ENCODE measurements at places on chromosomes 2 and 18.

DNA sequence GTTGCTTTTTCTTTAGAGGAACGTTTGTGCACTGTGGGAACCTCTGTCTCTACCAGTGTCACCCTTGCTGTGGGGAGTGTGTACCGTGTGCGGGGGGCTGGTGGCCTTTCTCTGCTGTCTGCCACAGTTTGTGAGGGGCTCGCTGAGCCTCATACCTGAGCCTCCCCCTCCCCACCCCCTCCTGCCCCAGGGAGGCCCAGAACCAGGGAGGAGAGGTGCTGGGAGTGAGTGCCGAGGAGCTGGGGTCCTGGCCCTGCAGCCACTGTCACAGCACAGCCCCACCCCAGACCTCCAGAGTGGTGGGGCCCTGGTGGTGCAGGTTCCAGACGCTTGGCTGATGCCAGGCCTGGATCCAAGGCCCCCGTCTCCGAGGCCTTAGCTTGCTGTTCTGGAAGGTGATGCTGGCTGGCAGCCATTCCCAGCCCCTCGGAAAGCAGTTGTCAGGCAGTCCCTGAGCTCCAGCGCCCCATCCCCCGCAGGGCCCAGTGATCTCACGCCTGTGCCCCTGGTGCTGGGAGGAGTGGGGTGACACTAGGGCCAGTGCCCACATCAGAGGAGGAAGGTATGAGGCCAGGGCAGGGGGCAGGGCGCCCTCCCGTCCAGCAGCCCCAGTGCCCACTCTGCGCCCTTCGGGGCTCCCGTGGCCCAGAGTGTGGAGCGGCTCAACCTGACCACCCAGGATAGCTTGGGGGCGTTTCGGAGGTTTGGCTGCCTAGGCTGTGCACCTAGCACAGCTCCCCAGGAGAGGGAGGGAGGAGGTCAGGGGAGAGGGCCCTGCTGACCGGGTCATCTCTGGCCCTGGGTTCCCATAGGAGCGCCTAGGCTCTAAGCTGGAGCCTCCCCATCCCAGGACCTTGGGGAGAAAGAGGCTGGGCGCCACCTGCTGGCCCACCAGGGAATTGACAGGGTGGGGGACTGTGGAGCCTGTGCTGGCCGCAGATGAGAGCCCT is 53.0 kb upstream of the ALPP start:
- peak; percentile 35 for DNase-seq

DNA sequence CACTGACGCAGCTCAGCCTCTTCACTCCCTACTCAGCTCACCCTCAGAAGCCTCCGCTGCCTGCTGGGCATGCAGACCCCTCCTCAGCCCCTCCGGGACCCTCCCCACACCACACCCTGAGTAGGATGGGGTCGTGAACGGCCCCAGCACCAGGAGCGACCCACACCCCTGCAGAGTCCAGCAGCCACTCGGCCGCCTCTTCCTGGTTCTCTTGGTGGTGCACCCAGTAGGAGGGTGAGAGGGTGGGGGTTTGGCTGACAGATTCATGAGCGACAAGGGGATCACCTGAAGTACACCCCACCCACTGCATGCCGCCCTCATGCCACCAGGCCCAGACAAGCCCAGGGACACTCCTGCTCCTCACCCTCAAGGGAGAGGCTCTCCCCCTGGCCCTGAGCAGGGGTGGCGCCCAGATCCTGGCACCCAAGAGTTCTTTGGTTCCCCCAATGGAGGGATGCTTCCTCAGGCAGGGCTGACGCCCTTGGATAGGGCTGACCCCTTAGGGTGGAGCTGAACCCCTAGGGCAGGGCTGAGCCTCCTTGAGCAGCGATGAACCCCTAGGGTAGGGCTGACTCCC is 76.6 kb upstream of the GPC1 start:
- DNase-seq = no peak

DNA sequence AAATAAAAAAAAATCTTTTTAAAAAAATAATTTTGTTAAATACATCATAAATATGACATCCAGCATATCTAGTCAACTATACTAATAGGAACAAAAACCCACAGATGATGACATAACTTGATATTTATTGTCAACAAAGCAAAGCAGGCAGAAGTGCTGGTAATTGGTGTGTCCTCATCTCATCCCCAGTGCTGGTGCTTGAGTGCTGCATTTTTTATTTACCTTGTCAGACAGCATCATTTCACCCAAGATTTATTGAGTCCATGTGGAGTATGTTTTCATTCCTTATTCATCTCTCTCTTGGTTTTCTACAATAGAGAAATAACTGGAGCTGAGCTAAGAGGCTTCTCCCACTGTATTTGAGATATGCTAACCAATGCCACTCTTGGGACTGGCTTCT is 191.6 kb upstream of the SLC14A2 start:
- no peak for DNase-seq

DNA sequence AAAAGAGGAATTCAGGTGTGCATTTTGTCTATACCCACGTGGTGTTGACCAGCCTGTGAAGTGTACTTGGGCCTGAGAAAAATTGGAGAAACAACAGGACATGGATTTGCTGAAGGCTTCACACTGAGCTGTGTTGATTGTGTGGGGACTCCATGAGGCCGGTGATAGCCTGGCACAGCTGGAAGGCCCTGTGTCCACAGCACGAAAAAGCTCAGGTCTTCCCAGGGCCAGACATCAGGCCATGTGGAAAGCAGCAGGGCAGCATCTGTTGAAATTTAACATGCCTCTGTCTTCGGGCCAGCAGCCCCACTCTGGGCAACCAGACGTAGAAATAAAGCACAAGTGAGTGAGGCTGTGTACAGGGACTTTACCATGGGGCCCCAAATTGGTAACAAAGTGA is 84.1 kb downstream of the HS6ST1 start:
- DNase-seq = no peak

DNA sequence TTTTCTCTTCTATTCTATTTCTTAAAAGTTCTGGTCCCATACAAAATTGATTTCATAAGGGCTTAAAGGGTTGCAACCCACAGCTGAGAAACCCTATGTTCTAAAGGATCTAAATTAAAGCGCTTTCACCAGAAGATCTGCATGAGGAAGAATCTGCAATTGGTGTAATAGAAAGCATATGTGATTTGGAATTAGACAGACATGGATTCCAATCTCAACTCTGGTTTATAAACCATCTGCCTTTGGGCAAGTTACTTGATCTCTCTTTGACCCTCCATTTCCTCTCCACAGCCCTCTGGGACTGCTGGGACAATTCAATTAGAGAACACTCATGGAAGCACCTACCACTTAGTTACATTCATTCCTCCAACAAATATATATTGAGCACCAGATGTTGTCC is 178.7 kb downstream of the ANTXR1 start:
- no peak for DNase-seq

DNA sequence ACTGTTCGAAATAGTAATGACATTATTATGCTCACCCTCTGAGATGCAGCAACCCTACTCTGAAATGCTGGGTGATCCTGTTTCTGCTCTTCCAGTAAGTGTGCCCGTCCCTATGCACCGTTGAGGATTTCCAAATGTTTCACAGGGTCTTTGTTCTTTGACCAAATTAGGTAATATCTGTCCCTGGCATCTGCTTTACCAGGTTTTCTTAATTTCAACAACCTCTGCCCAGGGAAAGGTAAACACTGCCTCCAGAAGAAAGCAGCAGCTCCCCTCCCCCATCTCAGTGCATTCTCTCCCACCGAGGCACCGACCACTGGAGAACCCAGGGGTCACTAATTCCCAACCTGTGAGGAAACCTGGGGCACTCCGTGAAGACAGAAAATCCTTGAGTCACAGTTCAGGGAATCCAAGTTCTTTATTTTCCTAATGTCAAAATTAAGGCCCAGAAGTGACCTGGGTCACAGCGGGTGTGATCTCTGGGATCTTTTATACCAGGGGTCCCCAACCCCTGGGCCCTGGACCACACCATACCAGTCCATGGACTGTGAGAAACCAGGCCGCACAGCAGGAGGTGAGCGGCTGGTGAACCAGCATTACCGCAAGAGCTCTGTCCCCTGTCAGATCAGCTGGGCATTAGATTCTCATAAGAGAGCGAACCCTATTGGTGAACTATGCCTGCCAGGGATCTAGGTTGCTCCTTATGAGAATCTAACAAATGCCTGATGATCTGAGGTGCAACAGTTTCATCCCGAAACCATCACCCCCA is 1.2 kb upstream of the GRB14 start:
- DNase-seq = no peak

DNA sequence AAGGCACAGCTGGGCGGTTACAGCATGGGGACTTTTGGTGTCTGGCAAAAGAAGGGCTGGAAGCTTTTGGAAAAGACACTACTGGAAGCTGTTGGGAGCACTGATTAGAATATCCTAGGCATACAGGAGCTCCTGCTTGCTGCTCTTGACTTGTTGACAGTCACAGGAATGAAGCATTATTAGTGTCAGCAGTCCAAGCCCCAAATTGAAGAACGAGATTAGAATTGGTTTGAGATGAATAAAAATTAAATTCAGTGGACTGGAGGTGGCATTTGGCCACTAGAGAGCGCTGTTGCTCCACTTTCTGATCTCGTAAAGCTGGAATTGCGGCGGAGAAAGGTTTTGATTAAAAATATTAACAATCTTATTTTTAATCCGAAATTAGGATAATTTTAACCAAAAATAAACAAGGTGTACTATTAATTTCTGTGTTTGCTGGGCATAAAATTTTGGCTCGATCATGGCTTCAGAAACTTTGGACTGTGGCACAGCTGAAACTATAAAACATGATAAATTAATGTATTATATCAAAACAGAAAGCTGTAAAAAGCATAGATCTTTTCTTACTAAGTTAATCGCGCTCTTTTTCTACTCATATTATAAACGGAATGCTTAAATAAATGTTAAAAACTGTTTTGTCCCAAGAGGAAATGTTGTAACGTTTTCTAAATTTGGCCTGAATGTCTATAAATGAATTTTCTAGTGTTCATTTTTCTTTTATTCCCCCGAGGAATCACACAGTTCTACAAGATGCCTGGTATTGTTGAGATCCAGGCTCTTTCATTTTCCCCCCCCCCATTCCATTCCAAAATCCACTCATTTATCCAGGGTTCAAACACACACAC is 2.4 kb upstream of the HOXD8 start:
- DNase-seq = peak; percentile 74

Measured in activated CD4-positive, alpha-beta T cell treated with anti-CD3 and anti-CD28 coated beads, Interleukin-2, amount 50 U/mL, for 4 hours (primary cell).